RPMI8226 (cell line): ENCODE measurements at places on chromosomes 5 and 9.

- DNase-seq: no peak
Observed at GRCh38 chr5:73793911-73794310, 167.9 kb downstream of the ARHGEF28 start.

- DNase-seq: no peak
Observed at GRCh38 chr9:136718345-136719194, 6.2 kb downstream of the DIPK1B start.

GRCh38 chr5:59605915-59606314 is 287.6 kb downstream of the PDE4D start:
- no peak for DNase-seq

- DNase-seq: no peak
Observed at GRCh38 chr5:136629125-136629792, 263.9 kb upstream of the TRPC7 start.

DNA sequence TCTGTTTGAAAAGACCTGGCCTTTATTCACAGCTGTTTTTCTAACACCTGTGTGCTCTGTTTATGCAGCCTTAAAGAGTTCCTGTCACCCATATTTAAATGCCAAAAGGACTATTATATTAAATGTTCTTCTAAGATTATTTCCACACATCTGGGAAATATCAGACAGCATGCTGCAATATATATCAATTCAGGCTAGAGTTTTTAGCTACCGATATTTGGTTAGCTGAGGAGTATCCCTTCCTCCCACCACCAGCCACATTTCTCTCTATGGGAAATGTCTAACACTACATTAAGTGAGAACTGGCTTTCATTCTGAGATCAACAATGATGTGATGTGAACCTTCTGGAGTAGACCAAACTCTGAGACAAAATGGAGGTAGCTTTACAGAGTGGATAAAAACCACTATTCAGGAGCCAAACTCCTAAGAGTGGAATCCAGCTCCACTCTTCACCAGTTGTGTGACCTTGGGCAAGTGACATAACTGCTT is 509.2 kb downstream of the ZNF608 start:
- DNase-seq: no peak

DNA sequence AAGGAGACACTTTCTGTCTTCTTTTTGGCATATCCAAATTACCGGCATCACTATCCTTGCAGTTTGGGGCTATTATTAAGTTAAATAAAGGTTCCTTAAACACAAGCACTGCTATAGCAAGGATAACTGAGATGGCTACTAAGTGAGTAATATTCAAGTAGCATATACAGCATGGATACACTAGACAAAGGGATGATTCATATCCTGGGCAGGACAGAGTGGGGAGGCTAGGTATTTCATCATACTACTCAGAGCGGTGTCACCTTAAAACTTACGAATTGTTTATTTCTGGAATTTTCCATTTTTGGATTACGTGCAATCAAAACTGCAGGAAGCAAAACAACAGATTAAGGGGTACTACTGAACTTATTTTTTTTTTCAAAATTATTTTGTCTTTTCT is 54.1 kb downstream of the FER start:
- no peak for DNase-seq
